Mesothelial cell of epicardium (in vitro differentiated cells): ENCODE measurements at places on chromosomes 11 and 22.

GRCh38 chr11:2711161-2711560 lies 11.4 kb upstream of the KCNQ1OT1 start:
- H3K4me1 ChIP-seq: peaks cover 32% of the 10 kb centered on the region
- H3K27ac ChIP-seq: peak overlapping the region; percentile 25
- no peak overlapping the region for H3K4me3 ChIP-seq

- no peaks in the 10 kb centered on the region for H3K27me3 ChIP-seq
- DNase-seq: no peak
- H3K4me1 ChIP-seq: peaks cover 18% of the 10 kb centered on the region
- no peaks in the 10 kb centered on the region for H3K36me3 ChIP-seq
Observed at GRCh38 chr11:95585069-95585751, 204.4 kb downstream of the FAM76B start.

DNA sequence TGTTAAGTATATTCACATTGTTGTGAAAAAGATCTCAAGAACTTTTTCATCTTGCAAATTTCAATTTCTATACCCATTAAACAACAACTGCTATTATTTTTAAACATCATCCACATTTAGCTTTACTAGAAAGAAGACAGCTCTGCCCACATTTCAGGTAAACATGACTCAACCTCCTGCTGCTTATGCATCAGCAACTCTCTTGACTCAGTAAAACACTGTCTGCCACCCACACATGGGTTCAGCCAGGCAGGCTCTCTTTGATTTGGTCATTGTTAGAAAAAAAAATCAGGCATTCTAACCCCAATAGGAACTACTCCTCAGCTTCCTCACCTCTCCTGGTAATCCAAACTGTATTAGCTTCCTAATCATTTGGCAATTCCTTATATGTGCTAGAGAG lies 5.1 kb upstream of the ENDOD1 start:
- DNase-seq: no peak
- H3K4me3 ChIP-seq: no peak overlapping the region
- H3K4me1 ChIP-seq: peaks cover 5% of the 10 kb centered on the region

DNA sequence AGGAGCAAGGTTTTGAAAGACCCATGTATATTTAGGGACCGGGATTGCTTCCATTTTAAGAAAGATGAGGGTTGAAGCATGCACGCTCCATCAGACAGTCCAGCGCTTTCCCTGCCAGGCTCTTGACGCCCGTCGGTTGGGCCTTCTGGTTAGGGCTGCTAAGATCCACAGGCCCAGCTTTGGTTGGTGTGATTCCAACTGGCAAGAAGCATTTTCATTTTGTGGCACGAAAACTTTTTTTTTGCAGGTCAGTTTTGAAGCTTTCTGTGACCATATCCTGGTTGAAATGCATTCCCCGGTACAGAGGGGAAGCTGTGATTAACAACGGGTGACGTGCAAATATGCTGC lies 34.3 kb upstream of the MPPED1 start:
- no peak overlapping the region for H3K4me3 ChIP-seq
- H3K4me1 ChIP-seq: peaks cover 21% of the 10 kb centered on the region
- H3K36me3 ChIP-seq: peaks cover 2% of the 10 kb centered on the region
- DNase-seq: no peak
- peak overlapping the region; percentile 69 for H3K27ac ChIP-seq
- H3K27me3 ChIP-seq: peaks cover 4% of the 10 kb centered on the region

DNA sequence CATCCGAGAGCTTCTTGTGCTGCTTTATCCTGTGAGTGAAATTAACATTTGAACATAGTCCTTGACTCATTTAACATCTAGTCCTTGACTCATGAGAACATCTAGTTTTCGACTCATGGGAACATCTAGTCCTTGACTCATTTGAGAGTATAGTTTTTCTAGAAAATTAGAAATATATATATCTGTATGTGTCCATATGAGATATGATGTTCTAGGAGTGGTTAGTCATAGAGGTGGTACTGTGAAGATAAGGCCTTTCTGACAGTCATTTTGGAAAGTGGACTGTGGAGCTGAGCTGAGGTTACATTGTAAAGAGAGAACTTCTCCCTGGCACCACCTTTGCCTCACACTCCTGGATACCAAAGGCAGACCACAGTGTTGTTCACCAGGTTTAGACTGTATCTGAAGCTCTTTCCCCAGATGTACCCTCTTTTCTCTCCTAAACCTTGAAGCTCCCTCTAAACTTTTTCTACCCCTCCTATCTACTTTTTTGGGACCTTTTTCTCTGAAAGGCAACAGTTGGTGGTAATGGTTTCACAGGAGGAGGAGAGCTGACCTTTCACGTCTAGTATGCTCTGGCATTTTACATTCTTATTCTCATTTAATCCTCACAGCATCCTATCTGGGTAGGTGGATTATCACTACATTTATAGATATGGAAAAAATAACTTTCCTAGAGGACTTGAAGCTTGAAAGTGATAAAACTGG lies 67.2 kb downstream of the PPP2R1B start:
- peaks cover 38% of the 10 kb centered on the region for H3K4me1 ChIP-seq
- H3K4me3 ChIP-seq: no peak overlapping the region

DNA sequence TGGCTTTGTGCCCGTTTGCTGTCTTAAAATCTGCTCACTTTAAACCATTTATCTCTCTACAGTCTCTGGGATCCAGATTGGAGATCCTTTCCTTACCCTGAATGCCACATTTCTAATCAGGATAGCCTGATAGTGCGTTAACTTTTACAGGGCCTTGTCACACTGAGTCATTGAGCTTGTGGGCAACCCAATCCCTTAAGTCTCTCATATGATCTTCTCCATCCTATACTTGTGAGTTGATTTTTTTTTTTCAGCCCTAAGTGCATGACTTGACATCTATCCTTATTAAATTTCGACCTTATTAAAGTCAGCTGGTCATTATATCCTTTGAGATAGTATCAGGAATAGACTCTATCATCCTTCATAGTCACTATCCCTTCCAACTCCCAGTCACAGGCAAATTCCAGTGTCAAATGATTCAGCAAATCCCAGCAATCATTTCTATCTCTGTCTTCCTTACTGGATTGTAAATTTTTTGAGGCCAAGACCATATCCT lies 57.7 kb downstream of the TEAD1 start:
- no peaks in the 10 kb centered on the region for H3K36me3 ChIP-seq
- H3K27ac ChIP-seq: peak overlapping the region; percentile 91
- H3K4me1 ChIP-seq: peaks cover 70% of the 10 kb centered on the region
- H3K4me3 ChIP-seq: no peak overlapping the region
- no peaks in the 10 kb centered on the region for H3K27me3 ChIP-seq
